Temporal lobe (tissue), 4 donors: ENCODE measurements at places on chromosomes 4 and X. TPM values are rescaled to one million over a fixed set of nuclear protein-coding genes. Genes with fewer than 3 reads are reported as not detected.

NUDT9 gene
- total RNA-seq = 20.4 TPM

MEPE gene
- 0.49 TPM for total RNA-seq

APBB2 gene
- 81.4 TPM for total RNA-seq

TLL1 gene
- total RNA-seq = 0.98 TPM

VCX3B gene
- not detected for total RNA-seq

MAGEA4 gene
- not detected for total RNA-seq

MAN2B2 gene
- 5.4 TPM for total RNA-seq

CTAG1B gene
- not detected for total RNA-seq

IGSF1 gene
- total RNA-seq = 1.2 TPM

ELF4 gene
- total RNA-seq = 0.25 TPM

NUP62CL gene
- 0.74 TPM for total RNA-seq

PF4V1 gene
- not detected for total RNA-seq

IL15 gene
- total RNA-seq = 0.25 TPM

CXCL5 gene
- 0.25 TPM for total RNA-seq

GAB1 gene
- 20.2 TPM for total RNA-seq

DUSP9 gene
- total RNA-seq = 1.7 TPM

PYURF gene
- 66.6 TPM for total RNA-seq

RTL3 gene
- not detected for total RNA-seq

SYN1 gene
- total RNA-seq = 20.2 TPM

CXXC4 gene
- total RNA-seq = 102 TPM

ARAP2 gene
- 55.1 TPM for total RNA-seq

NDNF gene
- 6.6 TPM for total RNA-seq

MAGEE1 gene
- total RNA-seq = 12.0 TPM

SSX2 gene
- not detected for total RNA-seq

C1QTNF7 gene
- 0.25 TPM for total RNA-seq

LRIT3 gene
- 0.25 TPM for total RNA-seq

LDOC1 gene
- total RNA-seq = 6.9 TPM

SOWAHB gene
- 3.9 TPM for total RNA-seq

AFP gene
- not detected for total RNA-seq

IL2RG gene
- total RNA-seq = 0.25 TPM

TAF7L gene
- total RNA-seq = under 0.01 TPM

DRD5 gene
- total RNA-seq = 0.74 TPM

CT45A3 gene
- total RNA-seq = not detected

FABP2 gene
- total RNA-seq = not detected

ATP5ME gene
- total RNA-seq = 87.8 TPM

NSG1 gene
- 253 TPM for total RNA-seq

USP17L20 gene
- not detected for total RNA-seq

PNMA6F gene
- 0.49 TPM for total RNA-seq

HHIP gene
- 2.0 TPM for total RNA-seq

MFAP3L gene
- total RNA-seq = 10.8 TPM

PCDH10 gene
- 79.9 TPM for total RNA-seq

USP53 gene
- total RNA-seq = 10.1 TPM

HERC3 gene
- total RNA-seq = 52.9 TPM

PRSS12 gene
- total RNA-seq = 43.3 TPM

CD38 gene
- 8.9 TPM for total RNA-seq

AKAP14 gene
- not detected for total RNA-seq

PAGE2B gene
- total RNA-seq = not detected

RIBC1 gene
- total RNA-seq = 0.74 TPM

ZFP92 gene
- total RNA-seq = 0.98 TPM

ZNF157 gene
- 3.7 TPM for total RNA-seq

SCD5 gene
- 271 TPM for total RNA-seq

ZFP42 gene
- not detected for total RNA-seq

P2RY4 gene
- not detected for total RNA-seq
